Psoas muscle (tissue), 8 donors: ENCODE measurements at places on chromosomes 4 and X.

DNA sequence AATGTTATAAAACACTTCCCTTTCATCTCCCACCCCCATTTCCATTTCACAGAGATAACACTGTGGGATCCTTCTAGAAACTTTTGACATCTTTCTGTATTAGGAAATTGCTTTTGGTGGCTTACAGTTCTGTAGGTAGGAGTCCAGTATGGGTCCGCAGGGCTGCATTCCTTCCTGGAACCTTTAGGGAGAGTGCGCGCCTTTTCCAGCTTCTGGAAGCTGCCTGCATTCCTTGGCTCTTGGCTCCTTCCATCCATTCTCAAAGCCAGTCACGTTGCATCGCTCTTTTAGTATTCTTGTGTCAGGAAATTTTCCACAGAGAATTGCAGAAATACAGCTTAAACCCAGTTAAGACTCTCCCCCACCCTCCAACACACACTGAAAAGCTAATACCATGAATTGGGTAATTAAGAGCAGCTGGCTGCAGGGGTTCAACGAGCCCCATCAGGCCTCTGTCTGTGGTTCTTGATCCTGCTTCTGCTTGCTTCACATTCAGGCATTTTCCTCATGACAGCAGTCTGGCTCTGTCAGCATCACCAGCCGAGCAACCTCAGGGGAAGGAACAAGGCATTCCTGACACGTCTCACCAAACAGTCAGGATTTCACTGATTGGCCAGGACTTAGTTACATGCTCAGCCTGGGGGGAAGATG, 48.8 kb downstream of the SEPTIN11 start:
- H3K36me3 ChIP-seq: peaks cover 34% of the 10 kb centered on the region
- H3K27ac ChIP-seq: no peak overlapping the region
- no peak for DNase-seq
- peaks cover 36% of the 10 kb centered on the region for H3K4me1 ChIP-seq
- no peaks in the 10 kb centered on the region for H3K27me3 ChIP-seq
- H3K4me3 ChIP-seq: no peak overlapping the region

DNA sequence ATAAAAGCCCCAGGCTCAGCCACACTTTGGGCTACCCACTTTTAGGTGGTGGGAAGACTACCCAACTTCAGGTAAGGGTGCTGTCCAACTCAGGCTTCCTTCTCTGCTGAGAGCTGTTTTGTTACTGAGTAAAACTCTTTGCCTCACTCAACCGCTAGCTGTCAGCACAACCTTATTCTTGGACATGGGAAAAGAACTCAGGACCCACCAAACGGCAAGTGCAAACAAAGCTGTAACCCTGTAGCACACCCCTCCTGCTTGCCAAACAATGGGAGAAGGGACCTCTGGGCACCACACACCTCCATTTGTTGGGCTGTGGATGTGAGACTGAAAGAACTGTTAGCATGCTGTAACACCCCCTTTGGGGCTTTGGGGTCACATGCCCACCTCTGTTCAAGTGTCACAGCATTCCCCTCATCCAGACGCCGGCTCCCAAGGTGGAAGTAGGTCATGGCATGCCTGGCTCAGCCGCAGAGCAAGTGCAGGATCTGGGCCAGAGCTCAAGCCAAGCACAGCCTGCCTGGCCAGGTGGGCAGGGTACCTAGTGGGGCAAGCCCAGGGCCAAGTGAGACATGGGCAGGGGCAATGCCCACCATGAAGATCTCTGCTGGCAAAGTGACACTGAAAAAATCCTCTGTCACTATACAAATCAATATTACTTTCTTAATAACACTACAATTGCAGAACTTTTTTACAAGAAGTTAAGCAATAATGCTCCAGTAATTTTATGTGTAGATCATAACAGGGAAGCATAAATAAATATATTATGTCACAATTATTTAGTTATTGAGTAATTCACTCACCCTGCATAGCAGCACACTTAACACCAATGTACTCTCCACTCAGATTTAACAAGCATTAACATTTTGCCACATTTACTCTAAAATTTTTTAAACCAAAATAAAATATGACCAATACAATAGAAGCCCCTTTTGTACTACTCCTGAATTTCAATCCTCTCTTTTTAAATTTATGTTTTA, 107.2 kb downstream of the TBCK start:
- H3K36me3 ChIP-seq: no peaks in the 10 kb centered on the region
- no peak overlapping the region for H3K27ac ChIP-seq
- no peak overlapping the region for H3K4me3 ChIP-seq

- H3K4me3 ChIP-seq: no peak overlapping the region
- no peak overlapping the region for H3K27ac ChIP-seq
- no peaks in the 10 kb centered on the region for H3K27me3 ChIP-seq
Observed at GRCh38 chr4:37981425-37981824, 21.2 kb downstream of the PTTG2 start.

DNA sequence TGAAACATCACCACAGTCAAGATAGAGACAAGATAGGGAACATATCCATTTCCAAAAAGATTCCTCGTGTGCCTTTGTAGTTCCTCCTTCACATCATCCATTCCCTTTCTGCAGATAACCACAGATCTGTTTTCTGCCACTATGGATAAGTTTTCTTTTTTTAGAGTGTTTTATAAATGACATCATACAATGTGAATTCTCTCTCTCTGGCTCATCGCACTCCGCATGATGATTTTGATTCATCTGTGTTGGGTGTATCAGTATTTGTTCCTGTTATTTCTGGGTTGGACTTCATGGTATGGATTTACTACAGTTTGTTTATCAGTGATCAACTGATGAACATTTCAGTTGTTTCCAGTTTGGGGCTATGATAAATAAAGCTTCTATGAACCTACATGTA, 23.2 kb upstream of the ANXA3 start:
- no peaks in the 10 kb centered on the region for H3K4me1 ChIP-seq
- no peak for DNase-seq
- no peak overlapping the region for H3K4me3 ChIP-seq
- no peaks in the 10 kb centered on the region for H3K27me3 ChIP-seq

DNA sequence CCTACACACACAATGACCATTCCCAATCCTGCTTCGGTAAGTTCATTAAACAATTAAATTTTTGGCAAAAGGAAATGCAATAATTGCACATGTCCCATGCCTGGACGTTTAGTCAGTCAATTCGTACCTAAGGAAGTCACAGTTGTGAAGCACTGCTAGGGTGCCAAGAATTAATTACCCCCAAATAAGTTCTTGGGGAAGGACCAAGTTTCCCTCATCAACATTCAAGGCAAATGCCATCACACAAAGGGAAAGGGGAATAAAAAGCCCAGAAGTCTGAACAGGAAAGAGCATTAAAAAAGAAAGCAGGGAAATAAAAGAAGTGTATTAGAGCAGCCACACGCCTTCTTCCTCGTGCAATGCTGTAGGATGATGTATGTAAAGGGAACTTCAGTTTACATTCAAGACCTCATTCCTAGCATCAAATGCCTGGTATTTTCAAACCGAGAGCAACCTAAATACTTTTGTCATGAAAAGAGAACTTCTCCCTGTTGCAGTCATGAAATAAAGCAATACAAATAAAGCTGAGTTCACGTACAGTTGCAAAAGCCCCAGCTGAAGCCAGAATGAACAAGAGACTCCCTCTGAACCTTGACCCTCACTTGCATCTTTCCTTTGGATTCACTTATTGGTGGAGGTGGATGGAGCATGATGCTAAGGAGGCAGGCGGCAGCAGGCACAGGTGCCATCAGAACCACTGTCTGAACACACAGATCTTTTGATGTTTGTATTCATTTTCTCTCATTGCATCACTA, 124.0 kb upstream of the PPARGC1A start:
- DNase-seq: no peak
- H3K27ac ChIP-seq: no peak overlapping the region
- H3K36me3 ChIP-seq: no peaks in the 10 kb centered on the region
- H3K27me3 ChIP-seq: no peaks in the 10 kb centered on the region
- H3K4me3 ChIP-seq: no peak overlapping the region

DNA sequence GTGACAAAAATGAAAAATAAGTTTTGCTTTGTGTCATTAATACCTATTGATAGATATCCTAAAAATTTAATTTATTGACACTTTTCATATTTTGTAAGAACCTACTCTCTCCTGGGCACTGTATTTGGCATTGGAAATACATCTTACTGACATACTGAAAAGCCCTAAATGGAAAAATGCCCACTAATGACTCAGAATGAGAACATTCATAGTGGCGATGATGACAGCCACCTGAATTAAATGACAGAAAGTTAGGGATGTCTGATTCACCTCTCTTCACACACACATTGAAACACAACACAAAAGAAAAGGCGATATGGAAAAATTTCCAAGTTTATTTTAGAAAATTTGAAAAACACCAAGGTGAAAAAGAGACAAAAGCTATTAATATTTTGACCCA, 992.3 kb downstream of the STPG2 start:
- no peak for DNase-seq
- H3K4me3 ChIP-seq: no peak overlapping the region
- no peaks in the 10 kb centered on the region for H3K36me3 ChIP-seq
- no peaks in the 10 kb centered on the region for H3K4me1 ChIP-seq
- H3K27ac ChIP-seq: no peak overlapping the region
- no peaks in the 10 kb centered on the region for H3K27me3 ChIP-seq

- H3K27me3 ChIP-seq: no peaks in the 10 kb centered on the region
- no peak overlapping the region for H3K4me3 ChIP-seq
- no peaks in the 10 kb centered on the region for H3K36me3 ChIP-seq
- no peak overlapping the region for H3K27ac ChIP-seq
- no peaks in the 10 kb centered on the region for H3K4me1 ChIP-seq
Observed at GRCh38 chr4:98828801-98829200, 100.1 kb downstream of the EIF4E start.

GRCh38 chrX:45592101-45592500, 391.4 kb upstream of the DIPK2B start:
- no peaks in the 10 kb centered on the region for H3K4me1 ChIP-seq
- H3K4me3 ChIP-seq: no peak overlapping the region
- no peak for DNase-seq
- no peaks in the 10 kb centered on the region for H3K27me3 ChIP-seq
- H3K36me3 ChIP-seq: no peaks in the 10 kb centered on the region

DNA sequence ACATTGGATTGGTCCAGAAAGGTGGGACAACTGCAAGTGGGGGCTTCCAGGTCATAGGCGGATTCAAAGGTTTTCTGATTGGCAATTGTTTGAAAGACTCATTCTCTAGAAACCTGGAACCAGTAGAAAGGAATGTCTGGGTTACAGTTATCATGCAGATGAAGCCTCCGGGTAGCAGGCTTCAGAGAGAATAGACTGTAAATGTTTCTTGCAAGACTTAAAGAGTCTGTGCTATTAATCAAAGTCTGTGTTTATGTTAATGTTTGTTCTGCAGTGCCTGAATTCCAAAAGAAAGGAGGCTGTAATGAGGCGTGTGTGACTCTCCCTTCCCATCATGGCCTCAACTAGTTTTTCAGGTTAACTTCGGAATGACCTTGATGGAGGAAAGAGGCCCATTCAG, 43.9 kb upstream of the GC start:
- no peaks in the 10 kb centered on the region for H3K27me3 ChIP-seq
- H3K4me1 ChIP-seq: no peaks in the 10 kb centered on the region
- no peak for DNase-seq
- no peak overlapping the region for H3K27ac ChIP-seq

DNA sequence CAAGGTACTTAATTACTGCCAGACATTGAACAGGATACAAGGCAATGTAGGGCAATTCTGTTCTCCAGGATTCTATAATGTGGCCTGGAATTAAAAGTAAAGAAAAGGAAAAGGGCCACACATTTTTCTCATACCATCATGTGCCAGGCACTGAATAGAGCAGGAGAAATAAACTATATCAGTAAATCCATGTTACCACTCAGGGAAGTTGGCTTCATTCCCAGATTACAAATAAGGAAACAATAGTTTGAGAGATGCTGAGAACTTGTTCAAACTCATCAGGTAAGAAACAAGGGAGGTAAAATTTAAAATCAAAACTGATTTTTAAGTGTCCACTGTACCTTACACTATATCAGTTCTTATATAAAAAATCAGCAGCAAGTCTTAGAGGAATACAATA, 645.0 kb upstream of the ATOH1 start:
- H3K4me1 ChIP-seq: no peaks in the 10 kb centered on the region
- H3K4me3 ChIP-seq: no peak overlapping the region
- H3K27me3 ChIP-seq: no peaks in the 10 kb centered on the region

- H3K36me3 ChIP-seq: no peaks in the 10 kb centered on the region
- no peak for DNase-seq
- no peak overlapping the region for H3K4me3 ChIP-seq
- H3K27me3 ChIP-seq: no peaks in the 10 kb centered on the region
- H3K4me1 ChIP-seq: no peaks in the 10 kb centered on the region
- no peak overlapping the region for H3K27ac ChIP-seq
Observed at GRCh38 chr4:26827798-26828197, 32.8 kb upstream of the STIM2 start.

- no peaks in the 10 kb centered on the region for H3K4me1 ChIP-seq
- peaks cover 74% of the 10 kb centered on the region for H3K36me3 ChIP-seq
- DNase-seq: no peak
- H3K4me3 ChIP-seq: no peak overlapping the region
- no peaks in the 10 kb centered on the region for H3K27me3 ChIP-seq
- no peak overlapping the region for H3K27ac ChIP-seq
Observed at GRCh38 chr4:2923141-2923551, 40.1 kb downstream of the NOP14 start.

DNA sequence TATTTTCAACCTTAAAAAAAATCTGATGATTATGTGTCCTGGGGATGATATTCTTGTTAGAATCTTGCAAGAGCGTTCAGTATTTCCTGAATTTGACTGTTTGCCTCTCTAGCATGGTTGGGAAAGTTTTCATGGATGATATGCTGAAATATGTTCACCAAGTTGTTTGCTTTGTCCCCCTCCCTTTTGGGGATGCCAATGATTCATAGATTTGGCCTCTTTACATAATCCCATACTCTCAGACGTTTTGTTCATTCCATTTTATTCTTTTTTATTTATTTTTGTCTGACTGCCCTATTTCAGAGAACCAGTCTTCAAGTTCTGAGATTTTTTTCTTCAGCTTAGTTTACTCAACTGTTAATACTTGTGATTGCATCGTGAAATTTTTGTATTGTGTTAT, 415.1 kb downstream of the FAM47B start:
- DNase-seq: no peak
- H3K4me3 ChIP-seq: no peak overlapping the region
- H3K4me1 ChIP-seq: no peaks in the 10 kb centered on the region
- H3K27me3 ChIP-seq: no peaks in the 10 kb centered on the region
- H3K27ac ChIP-seq: no peak overlapping the region

DNA sequence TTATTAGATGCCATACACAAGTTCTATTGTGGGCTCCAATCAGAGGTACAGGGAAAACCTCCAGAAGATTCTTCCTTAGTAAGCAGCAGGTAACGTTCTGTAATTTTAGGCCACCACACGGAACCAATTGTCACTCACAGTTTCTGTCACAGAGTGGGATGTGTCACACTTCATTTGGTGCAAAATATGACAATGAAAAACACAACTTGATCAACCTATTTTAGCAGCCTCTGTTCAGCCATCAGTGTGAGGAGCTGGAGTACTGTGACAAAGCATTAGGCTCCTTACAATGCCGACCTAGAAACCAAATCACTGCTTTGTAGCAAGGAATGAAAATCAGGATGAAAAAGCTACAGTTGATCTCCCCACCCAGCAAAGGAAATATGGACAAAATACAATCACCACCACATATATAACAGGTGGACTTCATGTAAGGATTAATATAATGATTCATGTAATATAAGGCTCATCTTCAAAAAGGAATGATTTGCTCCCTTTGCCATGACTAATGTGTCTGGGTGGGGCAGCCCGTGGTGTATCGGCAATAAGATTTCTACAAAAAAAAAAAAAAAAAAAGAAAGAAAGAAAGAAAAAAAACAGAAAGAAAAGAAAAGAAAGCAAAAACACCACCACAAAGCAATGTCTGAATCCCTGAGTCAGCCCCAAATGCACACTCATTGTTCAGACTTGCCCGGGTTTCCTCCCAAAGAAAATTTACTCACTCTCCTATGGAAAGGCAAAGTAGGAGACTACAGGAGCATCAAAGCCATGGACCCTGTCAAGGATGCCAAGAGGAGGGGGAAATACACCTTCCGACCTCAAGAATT, 36.0 kb downstream of the SLC9A7 start:
- no peaks in the 10 kb centered on the region for H3K36me3 ChIP-seq
- H3K4me3 ChIP-seq: no peak overlapping the region
- no peaks in the 10 kb centered on the region for H3K27me3 ChIP-seq
- DNase-seq: no peak
- H3K27ac ChIP-seq: no peak overlapping the region
